ENCODE measurements at places on chromosomes 6 and 20.

- DNase-seq = no peak
Observed at GRCh38 chr6:79672631-79673111, 41.5 kb downstream of the SH3BGRL2 start.

- DNase-seq = no peak
Observed at GRCh38 chr20:57435498-57436222, 44.5 kb downstream of the RBM38 start.

DNA sequence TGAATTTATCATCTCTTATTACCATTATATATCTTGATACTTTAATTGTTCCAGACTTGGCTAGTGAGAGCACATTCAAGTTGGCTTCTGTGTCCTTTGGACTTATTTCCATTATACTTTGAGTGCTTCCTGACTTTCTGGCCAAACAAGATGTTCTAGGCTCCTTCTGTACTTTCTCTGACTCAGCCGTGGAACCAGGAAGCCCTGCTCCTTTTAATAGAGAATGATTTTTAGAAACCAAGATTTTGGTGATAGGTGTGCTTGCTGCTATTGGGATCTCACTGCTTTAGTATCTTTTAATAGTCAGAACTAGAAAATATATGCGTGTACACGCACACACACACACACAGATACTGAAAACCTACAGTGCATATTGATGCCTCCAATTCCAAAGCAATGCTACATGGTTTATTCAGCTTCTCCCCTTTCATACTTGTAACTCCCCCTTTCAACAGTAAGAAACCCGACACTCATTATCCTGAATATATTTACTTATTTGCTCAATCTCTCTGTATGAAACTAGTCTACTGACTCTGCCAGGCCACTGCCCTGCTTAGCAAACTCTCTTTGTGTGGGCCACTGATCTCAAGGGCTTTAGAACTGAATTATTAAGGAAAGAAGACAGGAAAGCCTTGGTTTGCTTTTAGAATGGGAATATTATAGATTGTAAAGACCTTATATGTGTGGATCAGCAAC is 42.7 kb upstream of the EZR start:
- DNase-seq = no peak

GRCh38 chr6:116369540-116369939 is 1.2 kb upstream of the DSE start:
- no peak for DNase-seq

- no peak for DNase-seq
Observed at GRCh38 chr6:47263268-47263667, 46.4 kb downstream of the TNFRSF21 start.

All from stimulated activated CD4-positive, alpha-beta T cell treated with anti-CD3 and anti-CD28 coated beads, Interleukin-12 subunit alpha, Interleukin-12 subunit beta, amount 100 ng/mL, for 24 hours (primary cell).